ENCODE measurements at places on chromosomes 12 and 14. TPM values are rescaled to one million over a fixed set of nuclear protein-coding genes. Genes with fewer than 3 reads are reported as not detected.

- no peak for DNase-seq
- no peak overlapping the region for H3K27ac ChIP-seq
- H3K4me3 ChIP-seq, result no peak overlapping the region
- H3K27me3 ChIP-seq, result no peaks in the 10 kb centered on the region
- no peaks in the 10 kb centered on the region for H3K4me1 ChIP-seq
- H3K36me3 ChIP-seq, result no peaks in the 10 kb centered on the region
Observed at GRCh38 chr14:88422047-88422446, 36.6 kb downstream of the SPATA7 start.

- no peaks in the 10 kb centered on the region for H3K36me3 ChIP-seq
- no peak for DNase-seq
- peaks cover 15% of the 10 kb centered on the region for H3K4me1 ChIP-seq
- H3K27ac ChIP-seq, result no peak overlapping the region
Observed at GRCh38 chr12:109279525-109279924, 29.6 kb downstream of the FOXN4 start.

GRCh38 chr12:120361506-120362208, 7.3 kb downstream of the MSI1 start:
- peaks cover 9% of the 10 kb centered on the region for H3K4me1 ChIP-seq
- no peak for DNase-seq
- H3K4me3 ChIP-seq, result no peak overlapping the region
- peaks cover 2% of the 10 kb centered on the region for H3K36me3 ChIP-seq
- no peak overlapping the region for H3K27ac ChIP-seq
- H3K27me3 ChIP-seq, result no peaks in the 10 kb centered on the region

The OTOGL gene
- 0.72 TPM for total RNA-seq

GRCh38 chr12:124992874-124993625, 395 bp upstream of the BRI3BP start:
- H3K27me3 ChIP-seq, result no peaks in the 10 kb centered on the region
- peak overlapping the region; percentile 46 for H3K27ac ChIP-seq
- peak; percentile 89 for DNase-seq
- H3K4me3 ChIP-seq, result peak overlapping the region; percentile 60

DNA sequence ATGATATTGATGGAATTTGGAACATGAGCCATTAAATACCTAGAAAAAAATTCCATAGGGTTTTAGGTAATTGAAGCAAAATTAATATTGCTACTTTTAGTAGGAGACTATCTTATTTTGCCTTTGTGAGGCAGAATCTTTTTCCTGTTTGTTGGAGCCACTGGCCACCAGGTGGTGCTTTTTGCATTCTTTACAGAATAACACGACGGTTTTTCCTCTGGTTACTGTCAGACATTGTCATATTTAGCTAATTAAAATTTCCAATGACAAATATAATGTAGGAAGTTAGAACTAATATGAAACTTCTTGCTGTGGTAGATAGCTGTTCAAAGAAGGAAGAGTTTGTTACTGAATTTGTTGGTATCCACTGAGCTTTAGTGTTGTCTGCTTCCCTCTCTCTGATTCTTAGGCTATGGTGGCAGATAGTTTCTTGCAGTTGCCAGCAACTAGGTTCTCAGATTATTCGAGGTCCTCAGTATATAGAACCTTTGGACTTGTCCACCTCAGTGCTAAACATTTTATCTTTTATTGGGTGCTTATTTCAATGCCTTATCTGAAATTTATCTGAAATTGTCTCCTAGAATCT, 25.7 kb downstream of the RAB21 start:
- H3K4me1 ChIP-seq, result no peaks in the 10 kb centered on the region
- H3K36me3 ChIP-seq, result no peaks in the 10 kb centered on the region
- H3K27ac ChIP-seq, result no peak overlapping the region
- no peak overlapping the region for H3K4me3 ChIP-seq
- peak; percentile 52 for DNase-seq

The A2M gene
- 1.00 TPM for total RNA-seq

The LMO3 gene
- total RNA-seq, result not detected

- DNase-seq, result no peak
- no peaks in the 10 kb centered on the region for H3K27me3 ChIP-seq
- no peak overlapping the region for H3K27ac ChIP-seq
- H3K4me1 ChIP-seq, result no peaks in the 10 kb centered on the region
Observed at GRCh38 chr12:86387591-86388145, 131.5 kb upstream of the MGAT4C start.

DNA sequence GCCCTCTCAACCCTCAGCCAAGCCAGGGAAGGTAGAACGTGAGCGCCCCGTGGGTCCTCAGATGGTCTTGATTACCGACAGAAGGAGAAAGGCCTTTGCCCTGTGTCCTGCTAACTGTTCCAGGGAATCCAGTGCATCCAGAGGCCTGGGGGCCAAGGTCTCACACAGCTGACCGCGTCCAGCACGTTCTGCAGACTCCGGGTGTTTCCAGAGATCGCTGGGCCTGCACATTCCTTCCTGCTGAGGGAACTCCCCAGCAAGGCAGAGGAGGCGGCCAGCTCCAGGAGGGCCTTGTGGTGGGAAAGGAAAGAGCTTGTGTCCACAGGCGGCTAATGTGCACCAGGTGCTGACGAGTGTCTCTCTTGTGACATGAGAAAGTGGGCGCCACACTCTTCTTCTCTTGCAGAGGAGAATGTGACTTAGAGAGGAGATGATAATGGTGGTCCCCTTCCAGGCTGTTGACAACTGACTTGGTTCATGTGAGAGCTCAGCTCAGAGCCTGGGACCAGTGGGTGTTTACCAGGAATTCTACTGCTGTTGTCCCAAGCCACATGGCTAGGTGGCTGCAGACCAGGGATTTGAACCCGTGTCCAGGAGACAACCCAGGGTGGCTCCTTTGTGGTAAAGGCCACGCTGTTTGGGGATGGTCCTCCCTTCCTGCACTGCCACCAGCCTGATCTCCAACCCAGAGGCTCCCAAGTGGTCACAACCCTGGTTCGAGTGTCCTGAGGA, 46.8 kb upstream of the DLK1 start:
- H3K27ac ChIP-seq, result no peak overlapping the region
- DNase-seq, result no peak
- no peaks in the 10 kb centered on the region for H3K36me3 ChIP-seq
- H3K4me1 ChIP-seq, result no peaks in the 10 kb centered on the region

GRCh38 chr12:125069616-125070015, 4.4 kb downstream of the AACS start:
- H3K27ac ChIP-seq, result no peak overlapping the region
- H3K36me3 ChIP-seq, result peaks cover 1% of the 10 kb centered on the region
- no peaks in the 10 kb centered on the region for H3K4me1 ChIP-seq
- no peak overlapping the region for H3K4me3 ChIP-seq
- H3K27me3 ChIP-seq, result no peaks in the 10 kb centered on the region

GRCh38 chr14:99699085-99699760, 15.1 kb downstream of the CYP46A1 start:
- no peak for DNase-seq
- H3K4me1 ChIP-seq, result no peaks in the 10 kb centered on the region
- no peak overlapping the region for H3K4me3 ChIP-seq
- H3K27me3 ChIP-seq, result no peaks in the 10 kb centered on the region

GRCh38 chr12:114917953-114918352, 234.0 kb upstream of the TBX3 start:
- no peak overlapping the region for H3K4me3 ChIP-seq
- no peaks in the 10 kb centered on the region for H3K27me3 ChIP-seq
- no peaks in the 10 kb centered on the region for H3K36me3 ChIP-seq
- peaks cover 28% of the 10 kb centered on the region for H3K4me1 ChIP-seq
- H3K27ac ChIP-seq, result no peak overlapping the region
- no peak for DNase-seq

DNA sequence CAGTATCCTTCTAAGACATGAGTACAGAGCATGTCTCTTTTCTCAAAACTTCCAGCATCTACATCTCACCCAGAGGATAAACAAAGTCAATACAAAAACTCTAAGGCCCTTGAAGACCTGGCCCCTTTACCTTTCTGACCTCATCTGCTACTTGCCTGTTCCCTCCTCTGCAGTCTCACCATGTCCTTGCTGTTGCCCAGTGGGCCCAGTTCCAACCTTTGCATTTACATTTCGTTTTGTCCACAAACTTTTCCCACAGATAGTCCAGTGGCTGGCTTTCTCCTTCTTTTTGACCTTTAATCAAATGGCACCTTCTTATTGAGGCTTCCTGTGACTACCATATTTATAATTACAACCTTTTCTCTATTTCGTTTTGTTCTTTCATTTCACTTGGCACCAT, 1.6 kb downstream of the IRAK4 start:
- no peaks in the 10 kb centered on the region for H3K4me1 ChIP-seq
- no peak for DNase-seq
- H3K27ac ChIP-seq, result peak overlapping the region; percentile 34
- H3K36me3 ChIP-seq, result no peaks in the 10 kb centered on the region
- H3K4me3 ChIP-seq, result peak overlapping the region; percentile 58

GRCh38 chr14:104436741-104437701, 142.5 kb upstream of the C14orf180 start:
- H3K36me3 ChIP-seq, result no peaks in the 10 kb centered on the region
- H3K27me3 ChIP-seq, result no peaks in the 10 kb centered on the region
- no peak overlapping the region for H3K27ac ChIP-seq
- no peak overlapping the region for H3K4me3 ChIP-seq
- H3K4me1 ChIP-seq, result no peaks in the 10 kb centered on the region

The PTCSC3 gene
- total RNA-seq, result not detected

- H3K36me3 ChIP-seq, result no peaks in the 10 kb centered on the region
- H3K4me1 ChIP-seq, result no peaks in the 10 kb centered on the region
- H3K27me3 ChIP-seq, result no peaks in the 10 kb centered on the region
Observed at GRCh38 chr14:70601162-70601561, 707 bp upstream of the MED6 start.

GRCh38 chr12:64600164-64600561, 10.1 kb upstream of the RASSF3 start:
- no peak overlapping the region for H3K27ac ChIP-seq
- H3K36me3 ChIP-seq, result no peaks in the 10 kb centered on the region
- no peak for DNase-seq
- no peak overlapping the region for H3K4me3 ChIP-seq
- peaks cover 14% of the 10 kb centered on the region for H3K4me1 ChIP-seq
- H3K27me3 ChIP-seq, result no peaks in the 10 kb centered on the region

The FAM181A gene
- not detected for total RNA-seq

The HOXC12 gene
- 9.4 TPM for total RNA-seq

The CTDSP2 gene
- 117 TPM for total RNA-seq

DNA sequence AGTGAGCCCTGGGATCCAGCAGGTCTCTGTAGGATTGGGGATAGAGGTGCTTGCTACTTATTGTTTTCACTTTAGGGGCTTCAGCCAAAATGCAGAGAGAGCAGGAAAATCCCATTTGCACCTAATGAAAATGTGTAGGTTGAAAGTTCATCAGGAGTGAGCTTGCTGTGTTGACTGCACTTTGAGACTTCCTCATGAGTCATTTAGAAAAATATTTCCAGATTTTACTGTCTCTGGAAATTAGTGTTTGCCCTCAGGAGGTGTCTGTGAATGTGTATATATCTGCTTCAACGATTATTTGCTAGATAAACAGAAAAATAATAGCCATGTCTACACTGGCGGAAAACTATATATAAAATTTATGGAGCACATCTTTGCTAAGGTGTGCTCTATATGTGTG, 159.3 kb downstream of the CAND1 start:
- no peaks in the 10 kb centered on the region for H3K27me3 ChIP-seq
- no peak overlapping the region for H3K4me3 ChIP-seq
- H3K4me1 ChIP-seq, result peaks cover 9% of the 10 kb centered on the region
- no peaks in the 10 kb centered on the region for H3K36me3 ChIP-seq

The ANKRD33 gene
- total RNA-seq, result not detected

GRCh38 chr14:69612014-69612782, 802 bp downstream of the SUSD6 start:
- peak overlapping the region; percentile 78 for H3K27ac ChIP-seq
- H3K4me3 ChIP-seq, result peak overlapping the region; percentile 67
- peaks cover 28% of the 10 kb centered on the region for H3K4me1 ChIP-seq
- H3K36me3 ChIP-seq, result no peaks in the 10 kb centered on the region

DNA sequence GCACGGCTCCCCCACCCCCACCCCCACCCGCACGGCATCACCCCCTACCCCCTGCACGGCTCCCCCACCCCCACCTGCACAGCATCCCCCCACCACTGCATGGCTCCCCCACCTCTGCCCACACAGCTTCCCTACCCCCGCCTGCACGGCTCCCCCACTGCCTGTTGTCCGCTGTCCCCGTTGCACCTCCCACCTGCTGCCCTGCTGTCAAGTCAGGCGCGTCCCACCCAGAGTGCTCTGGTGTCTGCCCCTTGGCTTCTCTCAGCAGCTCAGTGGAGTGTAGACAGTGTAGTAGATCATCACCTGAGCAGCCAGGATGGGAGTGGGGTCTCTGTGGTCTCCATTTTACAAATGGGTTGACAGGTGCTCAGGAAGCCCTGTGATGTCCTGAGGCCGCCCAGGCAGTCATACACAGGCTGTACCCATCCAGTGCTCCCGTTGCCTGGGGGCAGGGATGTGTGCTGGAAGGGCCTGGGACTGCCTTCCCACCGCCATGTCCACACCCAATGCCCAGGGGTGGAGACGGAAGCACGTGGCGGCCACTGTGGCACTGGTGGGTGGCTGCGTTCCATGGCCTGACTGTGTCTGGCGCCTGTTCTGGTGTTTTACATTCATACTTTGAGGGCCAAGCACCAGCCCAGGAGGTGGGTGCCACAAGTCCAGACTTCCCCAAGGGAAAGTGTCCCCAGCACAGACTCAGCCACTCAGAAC, 32.5 kb downstream of the PACS2 start:
- no peaks in the 10 kb centered on the region for H3K27me3 ChIP-seq
- no peaks in the 10 kb centered on the region for H3K4me1 ChIP-seq
- H3K27ac ChIP-seq, result no peak overlapping the region

The SLC17A8 gene
- not detected for total RNA-seq

The CEBPE gene
- not detected for total RNA-seq

The RFLNA gene
- 21.1 TPM for total RNA-seq

The GARIN6 gene
- total RNA-seq, result not detected

DNA sequence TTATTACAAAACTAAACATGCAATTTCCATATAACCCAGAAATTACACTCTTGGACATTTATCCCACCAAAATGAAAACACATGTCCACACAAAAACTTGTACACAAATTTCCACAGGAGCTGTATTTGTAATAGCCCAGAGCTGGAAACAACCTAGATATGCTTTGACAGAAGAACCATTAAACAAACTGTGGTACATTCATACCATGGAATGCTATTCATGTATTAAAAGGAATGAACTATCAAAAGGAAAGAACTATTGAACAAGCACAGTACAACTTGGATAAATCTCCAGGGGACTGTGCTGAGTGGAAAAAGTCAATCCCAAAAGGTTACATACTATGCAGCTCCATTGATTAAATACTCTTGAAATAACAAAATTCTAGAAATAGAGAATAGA, 35.8 kb upstream of the ERGIC2 start:
- H3K27me3 ChIP-seq, result no peaks in the 10 kb centered on the region
- DNase-seq, result no peak
- H3K36me3 ChIP-seq, result no peaks in the 10 kb centered on the region
- no peaks in the 10 kb centered on the region for H3K4me1 ChIP-seq
- no peak overlapping the region for H3K4me3 ChIP-seq

The POTEM gene
- total RNA-seq, result not detected

The OR4K17 gene
- total RNA-seq, result not detected
